ENCODE measurements at places on chromosomes 12 and 14.

DNA sequence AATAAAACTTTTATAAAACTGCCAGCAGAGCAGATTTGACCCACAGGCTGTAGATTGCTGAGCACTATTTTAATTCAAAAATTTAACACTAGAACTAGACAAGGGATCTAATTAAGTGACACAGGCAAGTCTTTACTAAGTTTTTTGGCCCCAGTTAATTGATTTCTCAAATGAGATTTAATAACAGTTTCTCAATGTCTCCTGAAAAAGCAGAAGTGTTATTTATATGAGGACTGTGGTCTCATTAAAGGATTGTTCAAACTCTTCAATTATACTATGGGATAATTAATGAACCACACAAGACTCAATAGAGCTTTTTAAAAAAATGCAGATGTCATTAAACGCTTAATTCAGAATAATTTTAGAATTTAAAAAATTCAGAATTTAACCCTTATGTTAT is 1.9 kb downstream of the HEATR5A start:
- no peak for DNase-seq

- no peak for DNase-seq
Measured at GRCh38 chr12:106417926-106418910, 60.7 kb downstream of the POLR3B start.

- DNase-seq = no peak
Measured at GRCh38 chr14:89810101-89810500, 144.4 kb downstream of the EFCAB11 start.

DNA sequence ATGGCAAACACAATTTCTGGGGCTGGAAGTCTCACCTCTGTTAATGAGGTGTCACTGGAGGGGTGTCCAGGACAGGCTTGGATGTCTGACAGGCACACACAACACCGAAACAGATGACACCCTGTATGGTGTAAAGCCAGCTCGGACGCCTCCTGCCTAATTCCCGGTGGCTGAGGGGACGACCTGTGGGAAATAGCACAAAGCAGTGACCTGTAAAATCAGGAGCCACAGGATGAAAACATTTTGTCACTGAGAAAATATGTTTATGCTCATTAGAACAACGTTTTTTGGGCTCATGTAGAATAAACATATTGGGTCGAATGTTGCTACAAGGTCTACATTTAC is 285.0 kb upstream of the RTL1 start:
- no peak for DNase-seq

GRCh38 chr14:52286661-52287649 is 19.5 kb downstream of the PTGDR start:
- DNase-seq = no peak

GRCh38 chr14:58288106-58288792 is 10.1 kb upstream of the ARID4A start:
- no peak for DNase-seq

DNA sequence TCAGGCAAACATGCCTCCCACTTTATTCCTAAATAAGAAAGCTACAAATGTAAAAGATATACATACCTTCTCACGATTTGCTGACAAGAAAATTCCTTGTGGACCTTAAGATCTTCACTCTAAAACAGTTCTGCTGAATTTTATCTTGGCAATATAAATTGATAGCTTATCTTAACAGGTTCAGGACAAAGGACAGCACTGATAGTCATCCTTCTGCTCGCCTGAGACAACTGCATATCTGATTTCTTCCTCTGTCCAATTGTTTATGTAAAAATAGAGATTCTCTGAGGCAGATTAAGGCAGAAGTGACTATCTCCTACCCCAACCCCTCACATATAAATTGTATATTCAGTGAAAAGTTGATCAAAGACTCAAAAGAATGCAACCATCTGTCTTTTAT is 44.9 kb downstream of the CAPZA3 start:
- no peak for DNase-seq

- no peak for DNase-seq
Measured at GRCh38 chr12:43882578-43883178, 46.8 kb downstream of the TMEM117 start.

- DNase-seq = no peak
Measured at GRCh38 chr12:6430124-6430989, 14.4 kb upstream of the CD27 start.

GRCh38 chr12:69649529-69649928 is 38.8 kb upstream of the LRRC10 start:
- no peak for DNase-seq

GRCh38 chr12:70049596-70050360 is 193.5 kb upstream of the CNOT2 start:
- DNase-seq = peak; percentile 2

DNA sequence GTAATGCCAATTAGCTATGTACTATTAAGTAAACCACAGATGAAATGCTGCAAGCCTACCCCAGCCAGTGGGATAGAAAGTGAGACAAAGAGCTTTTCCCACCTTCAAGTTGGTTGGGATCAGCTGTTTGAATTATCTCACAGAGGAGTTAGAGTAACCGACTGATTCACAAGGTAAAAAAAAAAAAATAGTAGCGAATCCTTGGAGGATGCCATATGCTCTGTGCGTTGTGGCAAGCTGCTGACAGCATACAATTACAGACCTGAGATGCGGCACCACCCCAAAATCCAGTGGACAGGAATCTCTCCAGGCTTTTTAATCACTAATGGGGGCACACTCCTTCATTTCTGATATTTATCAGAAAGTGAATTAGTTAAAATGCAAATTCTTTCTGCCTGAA is 157.0 kb upstream of the RMST start:
- no peak for DNase-seq

DNA sequence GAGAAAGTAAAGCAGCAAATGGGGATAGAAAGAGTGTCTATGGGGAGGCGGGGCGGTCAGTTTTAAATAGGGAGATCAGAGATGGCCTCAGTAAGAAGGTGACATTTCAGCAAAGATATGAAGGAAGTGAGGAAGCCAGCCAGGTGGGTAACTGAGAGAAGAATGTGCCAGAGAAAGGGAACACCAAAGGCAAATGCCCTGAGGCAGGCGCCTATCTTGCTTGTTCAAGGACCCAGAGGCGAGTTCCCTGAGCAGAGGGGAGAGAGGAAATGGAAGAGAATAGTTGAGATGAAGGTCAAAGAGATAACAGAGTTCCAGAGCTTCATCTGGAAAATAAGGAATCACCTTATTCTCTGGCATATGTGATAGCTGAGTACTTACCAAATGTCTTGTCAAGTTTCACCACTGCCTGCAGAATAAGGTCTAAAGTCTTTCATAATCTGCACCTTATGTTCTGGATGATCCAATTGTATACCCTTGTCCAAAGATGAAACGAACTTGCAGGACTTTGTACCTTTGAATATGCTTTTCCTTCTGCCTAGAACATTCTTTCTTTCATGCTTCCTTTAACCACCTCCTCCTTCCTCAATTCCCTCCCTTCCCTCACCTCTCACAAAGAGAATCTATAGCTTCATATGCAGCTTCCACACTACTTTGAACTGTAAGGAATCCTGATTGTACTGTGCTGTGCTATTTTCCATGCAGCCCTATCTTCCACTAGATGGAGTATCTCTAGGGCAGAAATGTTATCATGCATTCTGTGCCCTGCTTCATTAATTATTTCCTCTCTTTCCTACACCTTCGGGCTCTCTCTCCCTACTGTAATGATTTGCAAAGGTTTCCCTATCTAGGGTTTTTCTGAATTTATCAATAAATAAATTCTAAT is 38.5 kb downstream of the GNPTAB start:
- DNase-seq = no peak

DNA sequence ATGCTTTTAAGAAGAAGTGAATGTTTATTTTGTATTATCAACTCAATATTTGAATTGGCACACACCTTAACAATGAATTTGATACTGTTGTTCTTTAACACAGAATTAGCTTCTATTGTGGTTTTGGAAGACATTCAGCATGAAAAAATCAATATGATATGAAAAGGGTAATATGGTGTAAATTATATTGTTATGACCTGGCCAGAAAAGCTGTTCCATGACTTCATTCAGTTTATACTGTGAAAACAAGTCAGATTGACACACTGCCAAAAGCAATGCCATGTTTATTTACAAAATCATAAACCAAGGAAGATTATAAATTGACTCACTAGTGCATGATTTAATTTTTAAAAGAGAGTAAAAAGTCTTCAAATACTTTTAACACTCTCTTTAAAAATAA is 851.4 kb upstream of the SEL1L start:
- no peak for DNase-seq

- no peak for DNase-seq
Measured at GRCh38 chr12:71057330-71057729, 100.5 kb downstream of the TSPAN8 start.

GRCh38 chr12:11879306-11879705 is 191.4 kb upstream of the BCL2L14 start:
- no peak for DNase-seq

- DNase-seq = no peak
Measured at GRCh38 chr12:110533607-110534006, 31.5 kb downstream of the RAD9B start.

DNA sequence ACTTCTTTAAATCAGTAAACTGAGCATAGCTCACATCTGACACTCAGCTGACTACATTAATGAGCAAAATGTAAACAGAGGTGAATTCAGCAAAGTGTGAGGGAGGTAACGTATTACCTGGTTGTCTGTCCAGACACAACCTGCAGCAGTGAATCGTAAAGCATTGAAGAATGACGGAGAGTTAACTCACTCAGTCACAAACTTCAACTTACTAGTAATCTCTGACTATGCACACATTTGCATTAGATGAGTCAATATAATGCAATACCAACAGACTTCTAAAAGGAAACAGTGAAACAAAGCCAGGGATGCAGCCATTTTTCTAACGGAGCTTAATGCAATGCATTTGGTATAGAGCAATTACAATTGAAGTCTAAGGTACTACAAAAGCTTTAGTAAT is 40.0 kb downstream of the STX2 start:
- DNase-seq = no peak

- DNase-seq = no peak
Measured at GRCh38 chr12:52965337-52965731, 16.4 kb downstream of the KRT18 start.

GRCh38 chr12:90327793-90328743 is 619.4 kb upstream of the ATP2B1 start:
- no peak for DNase-seq

- no peak for DNase-seq
Measured at GRCh38 chr14:102454711-102455110, 54.9 kb downstream of the ANKRD9 start.

DNA sequence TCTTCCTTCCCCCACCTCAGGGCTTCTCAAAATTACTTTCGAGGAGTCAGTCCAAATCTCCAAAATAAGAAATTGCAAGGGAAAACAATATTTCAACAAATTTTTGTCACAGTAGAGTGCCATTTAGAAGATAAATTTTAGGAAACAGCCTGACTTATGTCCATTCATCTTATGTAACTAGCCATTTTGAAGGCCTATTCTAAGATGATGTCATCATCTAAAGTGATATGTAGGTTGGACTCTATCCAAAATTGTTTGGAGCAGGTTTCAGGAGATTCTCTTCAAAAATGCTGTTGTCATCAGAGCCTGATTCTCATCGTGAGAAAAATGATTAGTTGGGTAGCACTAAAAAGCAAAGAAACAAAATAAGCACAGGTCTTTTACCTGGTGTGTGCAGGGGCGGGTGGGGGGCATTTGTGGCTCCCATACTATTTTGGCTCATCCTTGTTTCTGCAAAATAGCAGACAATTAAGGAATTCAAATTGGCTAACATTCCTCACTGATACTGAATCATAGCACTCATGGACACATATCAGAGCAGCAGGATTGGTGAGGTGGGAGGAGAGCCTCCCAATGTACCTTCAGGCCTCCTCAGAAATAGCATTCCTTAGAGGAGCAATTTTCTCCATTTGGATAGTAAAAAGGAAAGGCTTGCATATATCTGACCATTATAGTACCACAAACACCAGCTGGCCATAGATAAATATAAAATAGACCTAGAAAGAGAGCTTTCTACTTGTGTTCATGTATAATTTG is 360.9 kb upstream of the NAV3 start:
- no peak for DNase-seq

DNA sequence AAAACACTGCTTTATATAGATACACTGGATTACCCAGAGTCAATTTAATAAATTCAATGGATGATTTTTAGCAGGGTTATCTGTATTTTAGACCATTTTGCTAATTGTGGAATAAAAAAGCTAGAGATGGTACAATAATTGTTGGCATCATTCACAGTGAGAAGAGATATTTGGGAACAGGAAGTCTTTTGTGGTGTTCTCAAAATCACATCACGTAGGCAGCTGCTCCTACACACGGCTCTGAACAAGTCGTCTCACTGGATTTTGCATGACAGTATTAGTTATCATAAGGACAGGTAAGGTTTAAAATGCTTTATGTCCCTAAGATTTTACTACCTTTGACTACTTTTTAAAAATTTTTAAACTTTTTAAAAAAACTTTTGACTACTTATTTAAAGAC is 52.0 kb downstream of the PAPLN start:
- no peak for DNase-seq

DNA sequence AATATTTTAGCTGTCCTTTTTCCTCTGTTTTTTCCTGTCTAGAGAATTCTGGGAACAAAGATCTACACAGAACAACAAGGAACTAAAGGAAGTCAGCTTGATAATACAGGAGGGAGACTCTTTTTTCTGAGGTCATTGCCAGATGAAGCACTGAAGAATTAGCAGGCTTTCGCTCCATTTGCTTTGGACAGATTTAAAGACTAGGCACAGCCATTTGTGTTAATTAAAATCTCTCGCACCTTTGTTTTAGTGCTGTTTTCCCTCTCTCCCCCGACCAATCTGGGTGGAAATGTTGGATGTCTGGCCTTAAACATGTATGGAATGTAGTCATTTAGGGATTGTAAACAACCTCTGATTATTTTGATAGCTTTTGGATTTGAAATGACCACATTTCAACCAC is 9.6 kb upstream of the GPHN start:
- DNase-seq = no peak

Data from GM12892 (cell line).